GM12891 (cell line): ENCODE measurements at places on chromosomes 2 and 18.

DNA sequence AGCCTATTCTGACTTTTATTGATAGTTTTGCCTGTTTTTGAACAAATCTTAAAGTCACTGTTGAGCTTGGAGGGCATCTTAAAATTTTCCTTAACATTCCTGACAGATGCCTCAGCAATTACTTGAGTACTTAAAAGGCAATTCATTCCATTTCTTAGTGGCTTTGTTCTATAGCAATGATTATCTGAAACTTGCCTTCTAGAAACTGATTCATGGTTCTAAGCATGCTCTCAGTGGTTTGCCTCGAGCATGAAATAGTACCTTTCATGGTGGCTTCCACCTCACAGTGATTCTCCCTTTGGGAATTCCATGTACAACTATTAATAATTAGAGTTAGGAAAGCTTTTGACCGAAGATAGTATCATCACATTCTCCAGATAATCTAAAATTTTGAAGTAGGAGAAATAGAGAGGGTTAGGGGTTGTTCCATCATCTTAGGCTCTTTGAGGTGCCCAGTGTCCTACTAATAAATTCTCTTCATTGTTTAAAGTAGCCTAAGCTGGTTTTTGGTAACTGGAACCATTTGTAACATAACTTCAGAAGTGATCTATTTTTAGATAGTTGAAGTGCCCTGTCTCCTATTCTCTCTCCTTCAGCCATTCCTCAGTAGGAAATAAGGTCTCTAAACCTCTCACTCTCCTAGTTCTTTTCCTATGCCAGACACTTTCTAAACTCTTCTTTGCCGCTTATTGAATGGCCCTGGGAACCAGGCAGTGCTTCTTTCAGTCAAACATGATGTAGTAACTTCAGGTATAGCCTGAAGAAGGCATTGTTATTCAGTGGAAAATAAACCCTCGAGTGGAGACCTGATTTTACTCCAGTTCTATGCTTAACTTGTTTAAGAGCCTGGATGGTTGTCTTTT is 156.1 kb downstream of the HAUS1 start:
- DNase-seq = no peak

DNA sequence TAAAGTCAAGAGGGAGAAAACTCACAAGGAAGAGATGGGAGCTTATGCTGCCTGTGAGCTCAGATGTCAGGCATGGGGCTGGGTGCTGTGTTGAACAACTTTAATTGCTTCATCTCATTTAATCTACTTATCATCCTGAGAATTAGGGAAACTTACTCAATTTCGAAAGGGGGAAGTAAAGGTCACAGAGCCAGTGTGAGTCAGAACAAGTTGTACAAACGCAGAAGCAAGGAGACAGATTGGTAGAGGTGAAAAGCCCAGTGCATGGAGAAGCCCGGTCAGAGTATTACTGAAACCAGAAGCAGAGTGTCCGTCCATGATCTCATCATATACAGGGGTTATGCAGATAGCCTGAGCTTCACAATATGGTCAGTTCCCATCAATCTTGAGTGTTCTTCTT is 281.1 kb upstream of the POU3F3 start:
- DNase-seq = no peak

DNA sequence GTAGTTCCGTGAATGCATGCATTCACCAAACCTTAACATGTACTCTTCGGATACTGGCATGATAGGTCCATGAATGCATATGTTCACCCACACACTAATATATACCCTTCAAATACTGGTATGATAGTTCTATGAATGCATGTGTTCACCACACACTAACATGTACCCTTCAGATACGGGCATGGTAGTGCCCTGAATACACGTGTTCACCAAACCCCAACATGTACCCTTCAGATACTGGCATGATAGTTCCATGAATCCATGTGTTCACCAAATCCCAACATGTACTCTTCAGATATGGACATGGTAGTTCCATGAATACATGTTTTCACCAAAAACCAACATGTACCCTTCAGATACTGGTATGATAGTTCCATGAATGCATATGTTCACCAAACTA is 48.5 kb upstream of the ALKAL2 start:
- no peak for DNase-seq

- no peak for DNase-seq
Observed at GRCh38 chr2:99619151-99619550, 129.3 kb upstream of the REV1 start.

DNA sequence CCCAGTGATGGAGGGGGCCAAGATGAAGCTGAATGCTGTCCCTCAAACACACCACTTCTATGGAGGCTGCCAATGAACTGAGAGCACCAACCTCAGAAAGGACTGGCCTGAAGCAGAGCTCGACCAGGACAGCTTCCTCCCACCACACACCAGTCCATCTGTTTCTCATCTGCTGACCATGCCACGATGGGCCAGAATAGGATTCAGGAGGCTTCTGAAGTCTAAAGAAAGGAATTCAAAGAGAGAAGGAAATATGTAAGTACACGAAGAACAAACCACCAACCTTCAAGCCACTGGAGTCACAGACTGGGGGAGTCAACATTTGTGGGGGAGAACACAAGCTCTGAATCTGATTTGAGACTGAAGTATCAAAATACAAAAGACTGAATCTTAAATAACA is 157.6 kb upstream of the CCDC68 start:
- DNase-seq = no peak
